ENCODE measurements at places on chromosomes 3 and 15. TPM values are rescaled to one million over a fixed set of nuclear protein-coding genes. Genes with fewer than 3 reads are reported as not detected.
A peak's percentile ranks its signal among the peaks of the same experiment; 100 is the strongest.

FSIP1 gene
- 0.29 TPM for total RNA-seq

GRCh38 chr3:126543457-126544061 lies 15.2 kb downstream of the C3orf22 start:
- peaks cover 14% of the 10 kb centered on the region for H3K4me1 ChIP-seq
- H3K27ac ChIP-seq = no peak overlapping the region
- DNase-seq = no peak
- H3K36me3 ChIP-seq = no peaks in the 10 kb centered on the region
- H3K27me3 ChIP-seq = no peaks in the 10 kb centered on the region
- no peak overlapping the region for H3K4me3 ChIP-seq

DNA sequence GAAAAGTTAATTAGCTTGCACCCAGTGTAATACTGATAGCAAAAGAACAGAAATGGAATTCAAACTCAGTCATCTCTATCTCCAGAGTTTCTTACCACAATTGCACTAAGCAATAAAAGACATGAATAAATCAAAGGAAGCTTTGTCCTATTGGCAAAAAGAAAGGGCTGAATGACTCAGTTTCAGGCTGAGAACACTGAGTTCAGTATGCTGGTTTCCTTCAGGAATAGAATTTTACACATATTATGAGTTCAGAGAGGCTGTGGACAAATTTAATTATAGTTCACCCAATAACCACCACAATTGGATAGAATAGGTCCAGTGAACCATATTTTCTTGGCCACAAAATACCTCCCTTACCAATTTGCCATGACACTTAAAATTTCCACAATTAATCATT lies 249.7 kb downstream of the KCNMB2 start:
- no peaks in the 10 kb centered on the region for H3K27me3 ChIP-seq
- no peaks in the 10 kb centered on the region for H3K4me1 ChIP-seq
- no peaks in the 10 kb centered on the region for H3K36me3 ChIP-seq
- H3K27ac ChIP-seq = no peak overlapping the region

FOXL2 gene
- 21.4 TPM for total RNA-seq

DCP1A gene
- total RNA-seq = 15.6 TPM

GRCh38 chr3:60015032-60015705 lies 965.3 kb upstream of the CFAP20DC start:
- no peaks in the 10 kb centered on the region for H3K27me3 ChIP-seq
- no peaks in the 10 kb centered on the region for H3K4me1 ChIP-seq
- no peaks in the 10 kb centered on the region for H3K36me3 ChIP-seq
- no peak for DNase-seq
- no peak overlapping the region for H3K27ac ChIP-seq

GRCh38 chr3:130609166-130609979 lies 92.4 kb downstream of the COL6A6 start:
- no peaks in the 10 kb centered on the region for H3K4me1 ChIP-seq
- H3K27me3 ChIP-seq = no peaks in the 10 kb centered on the region

GRCh38 chr3:10299679-10300078 lies 6.9 kb upstream of the GHRL start:
- H3K36me3 ChIP-seq = peaks cover 75% of the 10 kb centered on the region
- H3K4me1 ChIP-seq = no peaks in the 10 kb centered on the region
- H3K4me3 ChIP-seq = no peak overlapping the region
- DNase-seq = no peak
- H3K27ac ChIP-seq = no peak overlapping the region

DNA sequence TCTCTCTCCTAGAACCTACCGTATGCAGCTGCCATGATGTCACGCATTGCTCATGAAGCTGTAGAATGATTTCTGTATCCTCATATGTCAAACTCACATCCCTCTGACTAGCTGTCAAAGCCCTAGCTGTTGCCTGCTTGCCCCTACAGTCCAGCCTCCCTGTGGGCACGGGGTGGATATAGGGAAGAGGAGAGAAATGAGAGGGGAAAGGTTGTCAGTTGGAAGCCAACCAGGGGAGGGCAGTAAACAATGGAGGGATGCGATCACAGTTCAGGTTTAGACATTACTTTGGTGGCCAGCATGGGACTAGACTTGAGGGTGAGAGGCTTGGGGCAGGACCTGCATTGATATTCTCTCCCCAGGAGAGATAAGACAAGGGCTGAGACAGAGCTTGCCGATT lies 1.7 kb upstream of the HDGFL3 start:
- no peak overlapping the region for H3K27ac ChIP-seq
- H3K36me3 ChIP-seq = no peaks in the 10 kb centered on the region
- peaks cover 6% of the 10 kb centered on the region for H3K27me3 ChIP-seq
- DNase-seq = no peak
- no peak overlapping the region for H3K4me3 ChIP-seq

CDCP1 gene
- total RNA-seq = 13.9 TPM

- DNase-seq = no peak
- no peaks in the 10 kb centered on the region for H3K36me3 ChIP-seq
- no peak overlapping the region for H3K4me3 ChIP-seq
- no peaks in the 10 kb centered on the region for H3K27me3 ChIP-seq
- H3K27ac ChIP-seq = no peak overlapping the region
Observed at GRCh38 chr15:69727121-69727924, 274.7 kb downstream of the RPLP1 start.

DNA sequence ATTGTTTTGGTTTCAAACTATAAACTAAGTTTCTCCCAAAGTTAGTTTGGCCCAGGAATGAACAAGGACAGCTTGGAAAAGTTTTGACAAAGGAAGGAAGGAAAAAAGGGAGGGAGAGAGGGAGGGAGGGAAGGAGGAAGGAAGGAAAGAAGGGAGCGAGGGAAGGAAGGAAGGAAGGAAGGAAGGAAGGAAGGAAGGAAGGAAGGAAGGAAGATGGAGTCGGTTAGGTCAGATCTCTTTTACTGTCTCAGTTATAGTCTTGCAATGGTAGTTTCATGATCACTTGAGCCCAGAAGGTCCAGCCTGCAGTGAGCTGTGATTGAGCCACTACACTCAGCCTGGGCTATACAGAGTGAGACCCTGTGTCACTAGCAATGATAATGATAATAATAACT lies 12.3 kb upstream of the UBXN7 start:
- peak overlapping the region; percentile 11 for H3K27ac ChIP-seq
- H3K36me3 ChIP-seq = no peaks in the 10 kb centered on the region
- H3K27me3 ChIP-seq = no peaks in the 10 kb centered on the region
- no peak for DNase-seq
- peaks cover 5% of the 10 kb centered on the region for H3K4me1 ChIP-seq

DNA sequence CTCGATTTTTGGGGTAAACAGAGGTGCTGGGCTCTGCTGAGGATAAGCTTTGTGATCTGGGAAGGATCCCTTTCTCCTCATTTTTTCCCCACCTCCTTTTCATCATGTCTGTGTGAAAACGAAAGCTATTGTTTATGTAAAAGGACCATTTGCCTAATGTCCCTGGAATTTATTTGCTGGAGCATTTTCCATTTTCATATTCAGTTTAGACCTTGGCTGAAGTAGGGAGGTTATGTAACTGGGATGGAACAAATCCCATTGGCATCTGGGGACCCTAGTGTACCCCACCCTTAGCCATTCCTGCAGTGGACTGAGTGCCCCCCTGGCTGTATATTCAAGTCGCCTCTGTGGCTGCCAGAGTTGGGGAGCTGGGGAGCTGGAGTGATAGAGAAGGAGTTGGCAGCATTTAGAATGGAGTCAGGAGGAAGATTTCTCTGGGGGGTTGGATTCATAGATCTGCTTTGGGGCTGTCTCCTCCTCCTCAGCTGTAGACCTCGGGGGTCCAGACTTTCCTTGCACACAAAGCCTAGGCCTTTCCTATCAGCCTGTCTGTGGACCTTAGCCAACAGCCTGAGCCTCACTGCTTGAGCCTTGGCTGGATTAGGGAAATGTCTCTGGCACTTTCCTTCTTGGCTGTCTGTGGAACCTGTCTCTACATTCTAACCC lies 270.4 kb upstream of the CTDSPL start:
- H3K36me3 ChIP-seq = no peaks in the 10 kb centered on the region
- no peaks in the 10 kb centered on the region for H3K4me1 ChIP-seq
- H3K4me3 ChIP-seq = no peak overlapping the region
- DNase-seq = no peak
- peaks cover 5% of the 10 kb centered on the region for H3K27me3 ChIP-seq

DNA sequence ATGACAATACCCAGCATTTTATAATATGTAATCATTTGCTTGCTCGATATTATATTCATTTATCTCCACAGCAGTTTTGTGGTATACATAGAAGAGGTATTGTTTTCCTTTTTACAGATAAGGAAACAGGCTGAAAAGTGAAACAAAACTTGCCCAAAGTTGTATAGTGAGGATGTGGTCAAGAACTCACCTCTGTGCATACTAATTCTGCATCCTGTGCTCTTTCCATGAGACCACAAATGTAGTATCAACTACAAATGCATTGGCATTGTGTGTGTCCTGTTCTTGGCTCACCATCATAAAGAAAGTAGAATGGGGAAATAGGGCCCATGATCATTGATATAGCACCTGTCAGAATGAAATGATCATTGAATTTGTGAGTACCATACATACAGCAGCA lies 167.3 kb downstream of the NECTIN3 start:
- no peak overlapping the region for H3K4me3 ChIP-seq
- H3K27ac ChIP-seq = no peak overlapping the region
- no peaks in the 10 kb centered on the region for H3K27me3 ChIP-seq

DNA sequence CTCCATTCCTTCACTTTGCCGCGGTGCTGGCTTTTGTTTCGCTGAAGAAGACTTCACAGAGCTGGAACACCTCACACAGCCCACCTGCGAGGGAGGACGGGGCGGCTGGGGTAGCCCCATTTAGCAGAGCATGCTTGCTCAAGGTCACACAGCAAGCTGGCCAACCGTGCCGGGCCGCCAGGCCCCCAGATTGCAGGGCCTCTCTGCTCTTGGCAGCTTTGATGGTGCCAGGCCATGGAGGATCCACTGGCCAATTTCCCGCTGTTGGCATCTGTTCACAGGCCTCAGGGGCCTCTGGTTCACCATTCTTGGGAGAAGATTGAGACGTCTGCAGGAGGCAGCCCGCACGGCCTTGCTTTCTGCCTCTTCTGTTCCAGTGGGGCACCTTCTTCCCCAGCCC lies 77.9 kb upstream of the LINGO1 start:
- H3K27me3 ChIP-seq = peaks cover 44% of the 10 kb centered on the region
- no peak overlapping the region for H3K4me3 ChIP-seq
- no peak overlapping the region for H3K27ac ChIP-seq
- no peaks in the 10 kb centered on the region for H3K36me3 ChIP-seq

TRAT1 gene
- total RNA-seq = 0.16 TPM

All from K562 (cell line).